ENCODE measurements at places on chromosomes 2 and 18.

GRCh38 chr18:5370332-5370731, 74.8 kb upstream of the ZBTB14 start:
- no peak for DNase-seq

DNA sequence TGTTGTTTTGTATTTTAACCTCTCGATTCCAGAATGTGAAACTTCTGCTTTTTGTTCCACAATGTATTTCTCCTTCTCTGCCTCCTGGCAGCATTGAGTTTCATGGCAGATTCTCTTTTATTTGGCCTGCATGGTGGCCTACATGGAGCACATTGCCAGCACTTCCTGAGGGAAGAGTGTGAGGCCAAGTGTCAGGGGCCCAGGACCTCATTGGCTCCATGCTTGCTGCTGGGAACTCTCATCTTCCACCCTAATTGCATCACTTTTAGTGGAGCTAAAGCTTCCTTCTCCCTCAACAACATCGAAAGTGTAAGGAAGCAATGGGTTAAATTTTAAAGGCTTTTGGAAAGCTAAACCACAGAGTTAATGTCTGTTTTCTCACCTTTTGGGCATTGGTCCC, 9.5 kb downstream of the TRIB2 start:
- no peak for DNase-seq

GRCh38 chr2:29281086-29281915, 166.1 kb downstream of the CLIP4 start:
- DNase-seq = no peak

DNA sequence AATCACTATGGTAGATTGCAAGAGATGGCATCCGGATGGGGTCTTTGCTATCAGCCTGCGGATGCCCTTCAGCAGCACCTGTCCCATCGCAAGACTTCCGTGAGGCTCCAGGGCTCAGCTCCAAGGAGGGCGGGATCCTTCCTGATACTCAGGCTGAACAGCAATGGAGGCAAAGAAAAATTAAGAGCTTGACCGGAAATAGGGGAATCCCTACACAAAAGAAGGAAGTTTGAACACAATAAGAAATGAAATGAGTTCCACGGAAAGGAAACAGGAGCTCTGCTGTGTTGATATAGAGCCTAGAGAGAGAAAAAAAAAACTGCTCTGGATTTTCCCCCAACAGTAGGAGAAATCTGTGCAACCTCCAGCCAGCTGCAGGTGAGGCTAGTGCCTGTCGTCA, 91.9 kb downstream of the ARL4C start:
- no peak for DNase-seq

DNA sequence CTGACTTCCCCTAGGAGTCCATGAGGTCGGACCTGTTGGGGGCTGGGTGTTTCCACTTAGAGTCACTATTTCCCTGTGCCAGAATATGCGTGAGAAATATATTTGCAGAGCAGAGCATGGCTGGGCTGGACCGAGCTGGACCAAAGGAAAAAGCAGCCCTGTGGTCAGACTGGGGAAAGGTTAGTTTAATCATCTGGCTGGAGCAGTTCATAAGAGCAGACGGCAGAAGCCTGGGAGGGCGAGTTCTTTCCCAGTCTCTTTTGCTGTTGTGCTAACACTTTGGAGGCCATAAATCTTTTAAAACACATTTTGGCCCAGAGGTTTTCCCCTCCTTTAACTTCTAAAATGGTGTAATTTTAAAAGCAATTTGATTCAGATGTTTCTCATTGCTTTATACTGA, 66.5 kb downstream of the GLI2 start:
- DNase-seq = no peak

DNA sequence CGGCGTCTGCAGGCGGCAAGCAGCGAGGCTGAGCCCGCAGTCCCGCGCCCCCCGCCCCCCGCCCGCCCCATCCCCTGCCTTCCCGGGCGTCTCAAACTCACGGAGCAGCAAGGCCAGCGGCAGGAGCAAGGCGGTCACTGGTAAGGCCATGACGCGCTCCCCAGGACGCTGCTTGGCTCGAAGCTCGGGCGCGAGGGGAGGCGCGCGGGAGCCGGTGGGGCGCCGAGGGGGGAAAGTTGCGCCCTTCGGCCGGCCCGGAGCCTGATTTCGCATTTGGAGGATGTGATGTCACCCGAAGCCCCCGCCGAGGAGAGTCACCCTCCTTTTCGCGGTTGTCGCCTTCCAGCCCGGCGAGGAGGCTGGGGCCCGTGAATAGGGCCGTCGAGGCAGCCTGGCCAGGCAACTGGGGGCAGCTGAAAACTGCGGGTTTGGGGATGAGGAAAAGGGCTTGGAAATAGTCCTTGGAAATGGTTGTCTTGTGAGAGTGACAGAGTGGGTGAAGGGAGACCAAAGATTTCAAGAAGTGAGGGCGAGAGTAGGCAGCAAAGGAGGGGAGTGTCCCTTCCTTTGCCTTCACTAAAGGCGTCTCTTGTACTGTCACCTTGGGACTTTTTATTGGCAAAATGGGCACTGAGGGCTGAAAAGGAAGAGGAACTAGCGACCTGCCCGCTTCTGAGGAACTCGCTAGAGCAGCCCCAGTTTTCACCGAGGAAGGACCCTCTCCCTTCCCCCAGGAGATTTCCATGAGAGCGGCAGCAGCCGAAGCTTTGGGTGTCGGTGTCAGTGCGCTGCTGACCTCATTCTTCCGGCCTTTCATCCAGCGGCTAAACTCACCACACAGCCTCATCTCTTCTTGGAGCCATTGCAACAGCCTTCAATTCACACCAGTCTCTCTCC, at the start of gene CD8A:
Gene CD8A (minus strand): TSS at position 238 of the 897 bp plus-strand sequence. CDS start 88 bp downstream, at position 150.
- DNase-seq = peak; percentile 64

- no peak for DNase-seq
Observed at GRCh38 chr2:143939626-143940330, 580.1 kb downstream of the ZEB2 start.

GRCh38 chr2:23926290-23926749, 603 bp downstream of the ATAD2B start:
- no peak for DNase-seq

DNA sequence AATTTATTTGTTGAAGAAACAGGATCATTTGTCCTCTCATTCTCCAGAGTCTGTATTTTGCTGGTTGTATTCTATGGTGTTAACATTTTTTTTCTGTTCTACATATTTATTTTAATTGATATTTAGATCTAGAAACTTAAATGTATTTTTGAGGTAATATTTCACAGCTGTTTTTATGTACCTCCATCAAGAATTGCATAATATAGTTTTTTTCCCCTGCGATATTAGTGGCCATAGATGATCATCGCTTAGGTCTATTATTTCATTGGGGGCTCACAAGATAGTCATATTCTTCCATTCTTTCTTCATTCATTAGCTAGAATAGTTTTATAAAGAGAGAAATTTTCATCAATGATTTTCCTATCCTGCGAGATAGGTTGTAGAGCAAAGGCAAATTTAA, 89.3 kb downstream of the PARD3B start:
- no peak for DNase-seq

- DNase-seq = no peak
Observed at GRCh38 chr2:240998706-240998994, 232 bp downstream of the SNED1 start.

- DNase-seq = no peak
Observed at GRCh38 chr2:156322051-156322685, 10.4 kb downstream of the NR4A2 start.

- DNase-seq = no peak
Observed at GRCh38 chr2:100365434-100365833, 43.1 kb upstream of the LONRF2 start.

DNA sequence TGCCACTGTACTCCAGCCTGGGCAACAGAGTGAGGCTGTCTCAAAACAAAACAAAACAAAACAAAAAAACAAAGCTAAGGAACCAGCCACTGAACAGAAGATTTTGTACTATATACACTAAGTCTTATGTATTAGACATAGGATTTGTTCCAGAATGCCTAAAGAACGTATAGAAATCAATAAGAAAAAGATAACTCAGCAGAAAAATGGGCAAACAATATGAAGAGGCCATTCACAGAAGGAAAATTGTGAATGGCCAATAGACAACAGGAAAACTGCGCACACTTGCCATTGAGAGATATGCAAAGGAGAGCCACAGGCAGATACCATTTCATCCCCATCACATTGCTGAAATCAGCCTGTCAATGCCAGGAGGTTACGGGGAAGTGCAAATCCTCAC, 14.9 kb upstream of the UBE2F start:
- no peak for DNase-seq

GRCh38 chr18:78160961-78161656, 818.5 kb upstream of the SALL3 start:
- DNase-seq = no peak

DNA sequence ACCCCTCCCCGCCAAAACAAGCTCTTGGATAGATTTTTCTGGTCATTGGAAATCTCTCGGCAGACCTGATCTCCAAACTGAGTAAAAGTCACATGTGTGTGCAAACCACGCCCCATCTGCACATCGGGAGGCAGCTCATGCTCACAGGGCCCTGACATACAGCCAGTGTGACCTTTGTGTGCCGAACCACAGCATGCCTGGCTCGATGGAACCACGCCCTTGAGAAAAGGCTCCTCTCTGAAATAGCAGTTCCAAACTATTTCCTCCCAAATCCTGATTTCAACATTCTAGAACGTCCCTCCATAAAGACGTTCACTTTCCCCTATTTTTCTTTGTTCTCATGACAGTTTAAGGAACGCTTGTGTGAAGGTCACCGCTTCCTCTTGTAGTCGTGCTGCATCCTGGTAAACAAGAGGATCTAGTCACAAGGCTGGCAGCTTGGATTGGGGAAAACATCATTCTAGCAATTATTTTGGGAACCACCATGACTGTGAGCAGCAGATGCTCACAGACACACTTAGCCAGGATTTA, 59.3 kb upstream of the MAP4K4 start:
- DNase-seq = no peak

DNA sequence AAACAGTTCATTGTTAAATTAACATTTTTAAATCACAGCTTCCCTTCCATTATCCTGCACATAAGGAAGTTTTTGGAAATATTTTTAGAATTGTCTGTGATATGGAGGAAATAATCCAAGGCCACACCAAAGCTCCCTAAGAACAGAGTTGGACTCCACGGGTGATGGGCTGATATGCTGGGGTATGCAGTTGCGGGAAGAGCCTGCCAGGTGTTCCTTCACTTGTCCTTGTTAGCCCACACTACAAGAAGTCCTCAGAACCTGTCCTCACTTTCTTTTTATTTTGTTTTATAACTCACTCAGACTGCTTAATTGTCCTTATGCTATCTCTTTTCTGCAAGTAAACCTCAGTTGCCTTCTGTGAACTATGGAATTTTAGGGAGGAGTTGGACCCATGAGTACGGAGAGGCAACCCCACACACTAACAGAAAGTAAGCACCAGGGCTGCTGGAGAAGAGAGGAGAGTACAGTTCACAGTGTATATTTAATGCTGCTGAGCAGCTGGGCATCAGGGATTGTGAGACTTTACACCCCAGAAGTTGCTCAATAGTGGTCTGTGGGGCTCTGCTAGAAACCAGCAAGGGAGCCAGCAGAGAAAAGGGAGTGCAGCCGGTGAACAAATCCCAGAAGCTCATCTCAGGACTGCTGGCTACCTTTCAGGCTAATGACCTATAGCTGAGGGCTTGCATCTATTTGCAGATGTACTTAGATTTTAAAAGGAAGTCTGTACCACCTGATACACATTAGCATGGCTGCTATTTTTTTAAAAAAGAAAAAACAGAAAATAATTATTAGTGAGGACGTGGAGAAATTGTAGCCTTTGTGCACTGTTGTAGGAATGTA, 280.1 kb upstream of the STON1 start:
- no peak for DNase-seq

DNA sequence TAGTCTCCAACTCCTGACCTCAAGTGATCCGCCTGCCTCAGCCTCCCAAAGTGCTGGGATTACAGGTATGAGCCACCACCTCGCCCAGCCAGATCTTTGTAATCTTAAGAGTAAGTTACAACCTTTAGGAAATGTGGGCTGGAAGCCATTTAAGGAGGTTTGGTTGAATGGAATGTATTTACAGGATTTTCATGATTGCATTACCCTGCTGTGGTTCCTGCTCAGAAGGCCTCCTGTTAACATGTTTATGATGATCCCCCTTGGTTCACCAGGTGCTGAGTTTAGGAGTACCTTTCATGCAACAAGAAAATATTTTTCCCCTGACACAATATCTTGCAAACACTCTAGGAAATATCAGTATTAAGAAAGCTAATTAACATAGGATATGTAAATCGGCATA, 187.4 kb upstream of the SH3BP4 start:
- DNase-seq = no peak

GRCh38 chr2:112792419-112792818, 8.1 kb upstream of the IL1A start:
- DNase-seq = no peak

DNA sequence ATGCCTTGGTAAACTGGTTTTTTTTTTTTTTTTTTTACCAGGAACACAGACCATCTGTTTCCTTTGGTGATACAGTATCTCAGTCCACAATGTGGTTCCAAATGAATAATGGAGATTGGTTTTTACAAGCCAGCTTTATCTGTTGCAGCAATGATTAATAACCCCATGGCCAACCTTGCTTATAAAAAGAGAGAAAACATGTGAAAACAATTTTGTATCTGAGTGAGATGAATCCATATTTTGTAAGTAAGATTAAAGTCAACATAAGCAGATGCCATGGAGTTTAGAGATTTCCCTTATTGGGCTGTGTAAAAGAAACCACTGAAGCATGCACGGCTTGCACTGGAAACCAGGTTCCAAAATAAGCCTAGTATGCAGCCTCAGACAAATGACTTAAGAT, 108.6 kb upstream of the CNTNAP5 start:
- no peak for DNase-seq

DNA sequence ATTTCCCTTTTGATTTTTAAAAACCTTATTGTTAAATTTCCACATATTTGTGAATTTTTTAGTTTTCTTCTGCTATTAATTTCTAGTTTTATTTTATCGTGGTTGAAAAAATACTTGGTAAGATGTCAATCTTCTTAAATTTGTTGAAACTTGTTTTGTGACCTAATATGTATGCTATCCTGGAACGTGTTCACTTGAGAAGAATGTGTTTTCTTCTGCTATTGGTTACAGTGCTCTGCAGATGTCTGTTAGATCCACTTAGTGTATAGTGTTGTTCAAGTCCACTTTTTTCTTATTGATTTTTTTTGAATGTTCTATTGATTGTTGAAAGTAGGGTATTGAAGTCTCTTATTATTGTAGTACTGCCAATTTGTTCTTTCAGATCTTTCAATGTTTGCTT, 116.5 kb upstream of the NETO1 start:
- DNase-seq = no peak

DNA sequence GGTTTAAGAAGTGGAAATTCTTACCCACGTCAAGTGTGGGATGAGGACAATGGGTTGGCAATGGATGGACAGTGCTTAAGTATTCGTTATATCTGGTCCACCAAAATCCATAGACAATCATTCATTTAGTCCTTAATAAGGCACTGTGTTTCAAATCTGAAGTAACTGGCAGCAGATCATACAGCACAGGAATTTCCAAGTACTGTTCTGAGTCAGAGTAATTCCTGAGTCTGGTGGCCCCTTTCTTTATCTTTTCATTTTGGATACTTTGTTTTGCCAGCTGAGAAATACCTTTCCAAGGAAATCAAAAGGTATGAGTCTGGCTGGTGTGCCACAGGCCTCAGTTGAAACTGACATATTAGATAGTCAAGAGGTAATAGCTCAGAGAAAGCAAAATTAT, 31.4 kb upstream of the CCDC102B start:
- no peak for DNase-seq

GRCh38 chr18:21548647-21549046, 51.9 kb downstream of the ESCO1 start:
- DNase-seq = no peak
